Uterine smooth muscle cell (primary cell): ENCODE measurements at places on chromosomes 1 and 21. TPM values are rescaled to one million over a fixed set of nuclear protein-coding genes. Genes with fewer than 3 reads are reported as not detected.

The PRAMEF10 gene
- total RNA-seq, result not detected in 2 replicates

The PDPN gene
- 1.5 and 15.9 TPM in 2 replicates for total RNA-seq

The ANGPTL1 gene
- total RNA-seq, result 2.1 and 3.8 TPM in 2 replicates

The SLFNL1 gene
- 0.44 and 0.87 TPM in 2 replicates for total RNA-seq

The S100A7A gene
- not detected in 2 replicates for total RNA-seq

The CNKSR1 gene
- 0.22 TPM in 1 of 2 replicates, not detected in the other for total RNA-seq

The UBXN10 gene
- total RNA-seq, result not detected in 2 replicates

The TNFRSF25 gene
- 2.9 and 4.5 TPM in 2 replicates for total RNA-seq

The TLCD4 gene
- total RNA-seq, result 0.75 and 0.77 TPM in 2 replicates

The SLAMF9 gene
- total RNA-seq, result not detected in 2 replicates

The LINGO4 gene
- total RNA-seq, result under 0.01 TPM in 1 of 2 replicates, not detected in the other
